ENCODE measurements at places on chromosomes 5 and 9. TPM values are rescaled to one million over a fixed set of nuclear protein-coding genes. Genes with fewer than 3 reads are reported as not detected.

DNA sequence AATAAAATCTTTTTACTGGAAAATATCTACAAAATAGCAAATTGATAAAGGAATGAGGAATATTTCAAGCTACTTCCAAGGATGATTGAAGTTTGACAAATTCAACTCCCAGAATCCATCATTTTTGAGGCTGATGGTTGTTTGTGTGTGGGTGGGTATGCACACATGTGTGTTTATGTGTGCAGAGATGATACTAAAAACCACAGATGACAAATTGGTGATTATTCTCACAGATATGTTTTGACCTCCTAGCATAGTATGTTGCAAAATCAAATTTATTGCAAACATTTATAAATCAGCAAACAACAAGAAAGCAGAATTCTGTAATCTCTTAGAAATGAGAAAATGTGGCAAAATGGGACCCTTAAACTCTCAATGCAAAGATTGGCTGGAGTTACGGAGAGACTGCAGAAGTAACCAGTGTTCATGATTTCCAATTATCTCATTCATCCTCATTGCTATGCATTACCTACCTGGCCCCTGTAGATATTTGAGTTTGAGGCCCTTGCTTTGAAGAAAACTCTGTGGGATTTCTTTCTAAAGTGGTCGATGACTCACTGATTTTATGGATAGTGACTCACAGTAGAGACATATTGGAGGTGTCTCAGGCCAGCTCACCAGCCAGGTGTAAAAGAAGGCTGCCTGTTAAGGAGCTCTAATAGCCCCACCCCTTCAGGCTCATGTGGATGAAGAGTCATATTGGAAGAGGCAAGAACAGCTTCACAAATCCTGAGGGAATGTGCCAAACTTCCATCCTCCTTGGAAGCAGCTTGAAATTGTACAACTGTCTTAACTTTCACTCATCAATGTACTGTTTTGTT is 44.6 kb upstream of the TMC1 start:
- DNase-seq = no peak

Gene TLX3
- polyA plus RNA-seq = 0.16 TPM

DNA sequence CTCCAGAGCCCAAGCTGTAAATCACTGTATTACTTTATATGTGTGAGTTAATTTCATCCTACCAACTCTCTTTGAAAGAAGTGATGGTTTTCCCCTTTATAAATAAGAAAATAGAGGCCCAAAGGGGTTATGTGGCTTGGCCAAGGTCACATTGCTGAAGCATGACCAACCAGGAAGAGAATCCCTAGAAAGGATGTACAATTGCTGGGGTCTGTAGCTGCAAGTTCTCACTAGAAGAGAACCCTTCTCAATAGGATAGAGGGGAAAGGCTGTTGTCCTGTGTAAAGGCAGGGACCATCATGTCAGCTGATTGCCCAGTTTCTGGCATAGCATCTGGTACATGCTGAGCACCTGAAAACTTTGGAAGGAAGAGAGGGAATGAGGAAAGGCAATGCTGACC is 39.0 kb upstream of the FAT2 start:
- DNase-seq = no peak

DNA sequence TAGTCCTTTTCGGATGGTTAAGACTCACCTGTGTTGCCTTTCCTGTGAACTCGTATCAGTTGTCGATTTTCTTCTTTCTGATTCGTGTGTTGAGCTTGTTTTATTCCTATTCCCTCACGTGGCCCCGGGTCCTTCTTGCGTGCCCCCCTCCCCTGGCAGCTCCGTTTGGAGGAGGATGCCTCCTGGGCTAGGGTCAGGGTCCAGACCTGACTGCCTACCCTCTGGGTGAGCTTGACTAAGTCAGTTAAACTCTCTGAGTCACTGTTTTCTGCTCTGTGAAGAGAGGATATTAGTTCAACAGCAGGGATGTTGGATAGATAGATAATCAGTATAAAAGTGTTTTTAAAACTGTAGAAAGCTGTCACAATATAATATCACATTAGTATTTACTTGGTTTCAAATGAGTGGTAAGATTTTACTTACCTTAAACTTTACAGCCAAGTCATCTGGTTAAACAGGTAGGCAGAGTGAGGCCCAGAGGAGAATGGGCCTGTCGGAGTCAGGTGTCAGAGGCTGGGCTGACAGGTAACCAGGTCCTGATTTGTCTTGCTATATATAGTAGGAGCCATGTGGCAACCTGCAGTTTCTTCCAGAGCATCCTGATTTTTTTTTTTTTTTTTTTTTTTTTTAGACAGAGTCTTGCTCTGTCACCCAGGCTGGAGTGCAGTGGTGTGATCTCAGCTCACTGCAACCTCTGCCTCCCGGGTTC is 24.2 kb downstream of the PPARGC1B start:
- no peak for DNase-seq

DNA sequence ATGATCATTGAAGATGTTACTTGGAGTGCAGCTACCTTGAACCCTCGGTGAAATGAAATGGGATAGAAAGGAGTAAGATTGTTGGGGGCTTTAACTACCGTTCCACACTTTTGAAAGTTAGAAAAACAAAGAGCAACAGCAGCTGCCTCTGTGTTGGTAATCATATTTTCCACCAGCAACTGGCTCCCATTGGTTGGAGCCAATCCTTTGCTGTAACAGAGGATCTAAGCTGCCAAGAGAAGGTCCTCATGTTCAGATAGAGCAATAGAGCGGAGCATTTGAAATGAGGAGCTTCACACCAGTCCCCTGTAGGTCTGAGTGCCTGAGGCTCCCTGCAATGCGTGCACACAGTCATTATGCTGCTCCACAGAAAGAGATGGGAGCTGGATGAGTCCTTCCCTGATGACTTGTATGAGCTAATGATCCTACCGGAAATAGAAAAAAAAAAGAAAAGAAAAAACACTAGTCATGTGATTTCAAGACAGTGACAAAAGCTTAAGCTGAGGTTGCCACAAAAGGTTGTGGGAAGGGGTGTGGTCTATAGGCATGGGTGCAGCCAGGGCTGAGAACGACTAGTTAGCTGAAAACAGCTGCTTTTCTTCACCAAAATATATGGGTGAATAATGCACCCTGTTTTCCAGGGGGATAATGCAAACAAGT is 300.7 kb downstream of the MLLT3 start:
- no peak for DNase-seq

DNA sequence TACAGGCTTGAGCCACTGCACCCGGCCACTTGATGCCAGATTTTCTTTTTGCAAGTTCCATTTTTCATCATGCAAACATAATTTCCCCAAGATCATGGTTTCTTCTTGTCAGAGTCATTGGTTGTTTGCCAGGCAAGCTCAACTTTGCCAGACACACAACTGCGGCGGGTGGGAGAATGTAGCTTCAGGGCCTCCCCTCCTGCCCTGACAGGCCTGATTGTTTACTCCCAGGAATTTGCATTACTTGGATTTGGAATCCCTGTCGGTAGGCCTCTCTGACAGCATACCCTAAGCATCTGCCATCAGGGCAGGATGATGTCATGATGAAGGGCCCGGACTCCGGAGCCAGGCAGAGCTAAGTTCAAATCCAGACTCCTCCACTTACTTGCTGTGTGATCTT is 15.1 kb downstream of the RPS14 start:
- DNase-seq = no peak

Gene SLC23A1
- polyA plus RNA-seq = not detected

Gene GDF9
- 0.65 TPM for polyA plus RNA-seq

- no peak for DNase-seq
These were observed 10.5 kb downstream of the IRX2 start for GRCh38 chr5:2740876-2741555.

DNA sequence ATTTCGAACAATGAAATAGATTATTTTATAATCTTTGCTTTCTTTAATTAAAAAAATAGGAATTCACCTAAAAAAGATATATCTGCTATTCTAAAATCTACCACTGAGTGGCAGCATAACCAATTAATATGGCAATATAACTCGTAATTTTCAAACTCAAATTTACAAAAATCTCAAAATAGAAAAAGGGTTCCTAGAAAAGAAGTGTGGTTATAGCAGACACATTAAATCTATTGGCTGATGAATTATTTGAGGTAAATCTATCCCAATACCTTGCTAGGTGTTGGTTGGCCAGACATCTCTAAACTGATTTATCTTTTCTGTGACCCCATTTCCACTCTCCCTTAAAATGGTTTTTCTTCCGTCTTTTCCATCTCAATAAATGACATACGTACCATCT is 30.2 kb upstream of the NRG2 start:
- DNase-seq = no peak

Data from urinary bladder (tissue), 4 donors.